Stomach (tissue), 19 donors: ENCODE measurements at places on chromosomes 2 and 18. TPM values are rescaled to one million over a fixed set of nuclear protein-coding genes. Genes with fewer than 3 reads are reported as not detected.

GRCh38 chr2:3442185-3442584 lies 62.7 kb downstream of the TRAPPC12 start:
- DNase-seq: no peak

- no peak for DNase-seq
Measured at GRCh38 chr2:11998218-11998617, 251.8 kb downstream of the LPIN1 start.

DNA sequence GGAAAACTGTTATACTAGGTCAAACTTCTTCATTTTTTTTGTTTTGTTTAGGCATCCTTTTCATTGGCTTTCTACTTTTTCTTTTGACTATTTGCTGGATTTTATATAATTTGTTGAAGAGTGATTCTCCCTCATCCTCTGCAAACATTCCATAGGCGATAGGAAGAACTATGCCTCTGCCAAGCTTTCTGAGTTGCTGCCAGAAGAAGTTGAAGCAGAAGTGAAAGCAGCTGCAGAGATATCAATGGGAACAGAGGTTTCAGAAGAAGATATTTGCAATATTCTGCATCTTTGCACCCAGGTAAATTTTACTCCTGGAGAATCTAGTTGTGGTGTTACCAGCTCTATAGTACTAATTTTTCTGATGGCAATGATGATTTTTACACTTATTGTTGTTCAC lies 25.4 kb downstream of the NOP58 start:
- peak; percentile 18 for DNase-seq

GIGYF2 gene
- 158 TPM for total RNA-seq

CFLAR gene
- total RNA-seq: 206 TPM
